ENCODE measurements at places on chromosomes 1 and 21. TPM values are rescaled to one million over a fixed set of nuclear protein-coding genes. Genes with fewer than 3 reads are reported as not detected.

The KRTAP11-1 gene
- total RNA-seq, result not detected

The IL12RB2 gene
- total RNA-seq, result not detected

The ATXN7L2 gene
- total RNA-seq, result 3.3 TPM

The FGR gene
- total RNA-seq, result under 0.01 TPM

The CALML6 gene
- total RNA-seq, result under 0.01 TPM

The PLA2G2A gene
- total RNA-seq, result not detected

All from vein endothelial cell (primary cell).